Cardiac muscle cell (in vitro differentiated cells and primary cell): ENCODE measurements at places on chromosomes 7 and 10. TPM values are rescaled to one million over a fixed set of nuclear protein-coding genes. Genes with fewer than 3 reads are reported as not detected.

The ADIRF gene
- not detected in 2 replicates for total RNA-seq

The HSPA14 gene
- total RNA-seq = 14.0 and 14.2 TPM in 2 replicates

The PIK3CG gene
- total RNA-seq = 0.12 TPM in 1 of 2 replicates, not detected in the other

The PON3 gene
- total RNA-seq = not detected in 2 replicates

The CYP2C18 gene
- 0.11 TPM in 1 of 2 replicates, not detected in the other for total RNA-seq

The PRLHR gene
- total RNA-seq = not detected in 2 replicates

The MEPCE gene
- 28.5 and 41.7 TPM in 2 replicates for total RNA-seq
